ENCODE measurements at places on chromosomes 7 and 10.

DNA sequence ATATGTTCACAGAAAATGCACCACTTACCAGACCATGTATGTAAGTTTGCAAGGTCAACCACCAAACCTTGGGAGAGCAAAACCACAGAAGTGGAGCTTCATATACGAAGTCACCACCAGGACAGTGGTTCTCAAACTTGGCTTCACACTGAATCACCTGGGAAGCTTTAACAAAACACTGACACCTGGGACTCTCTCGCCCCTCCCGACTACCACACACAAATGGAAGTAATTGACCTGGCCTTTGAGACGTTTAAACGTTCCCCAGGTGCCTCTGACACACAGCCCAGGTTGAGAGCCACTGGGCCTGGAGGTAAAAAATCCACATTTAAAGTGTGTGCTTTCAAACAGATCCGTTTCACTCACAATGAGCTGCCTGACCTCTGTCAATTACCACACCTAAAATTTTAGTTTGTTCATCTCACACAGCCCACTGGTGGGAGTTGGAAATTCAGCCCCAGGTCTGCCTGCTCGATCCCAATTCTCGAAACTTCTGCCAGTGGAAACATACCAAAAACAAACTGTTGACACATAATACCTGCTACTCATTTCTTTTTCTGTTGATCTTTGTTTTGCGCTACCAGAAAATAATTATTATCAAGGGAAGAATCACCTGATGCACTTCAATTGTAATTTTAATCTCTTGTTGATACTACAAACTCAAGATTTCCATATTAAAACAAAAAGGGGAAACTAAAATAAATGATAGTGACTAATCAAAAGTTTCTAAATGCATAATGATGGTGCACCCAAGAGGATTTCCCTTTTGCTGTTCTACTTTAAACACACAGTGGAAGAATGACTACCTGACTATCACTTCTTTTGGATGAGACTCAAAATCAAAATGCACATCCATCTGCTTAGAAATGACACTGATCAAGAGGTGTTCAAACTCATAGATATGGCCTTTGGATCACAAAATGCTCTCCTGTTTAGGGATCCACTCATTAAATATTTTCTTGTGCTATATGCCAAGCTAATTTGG is 26.6 kb downstream of the CDNF start:
- DNase-seq = no peak

DNA sequence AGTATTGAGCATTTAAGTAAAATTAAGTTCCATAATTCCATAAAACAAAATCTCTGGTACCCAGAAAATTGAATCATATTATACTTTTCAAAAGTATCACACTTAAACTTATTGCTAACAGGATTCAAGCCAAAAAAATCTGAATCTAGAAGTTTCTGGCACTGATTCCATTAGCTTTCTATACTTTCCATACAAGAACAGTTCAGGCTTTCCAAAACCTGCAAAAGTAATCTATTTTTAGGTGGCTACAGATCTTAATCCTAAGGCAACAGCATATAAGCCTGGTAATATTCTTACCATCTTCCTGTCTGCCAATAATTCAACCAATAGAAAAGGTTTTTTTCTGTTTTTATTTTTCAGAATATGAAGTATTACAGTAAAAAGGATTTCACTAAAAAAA is 185.0 kb downstream of the CRPPA start:
- DNase-seq = no peak

DNA sequence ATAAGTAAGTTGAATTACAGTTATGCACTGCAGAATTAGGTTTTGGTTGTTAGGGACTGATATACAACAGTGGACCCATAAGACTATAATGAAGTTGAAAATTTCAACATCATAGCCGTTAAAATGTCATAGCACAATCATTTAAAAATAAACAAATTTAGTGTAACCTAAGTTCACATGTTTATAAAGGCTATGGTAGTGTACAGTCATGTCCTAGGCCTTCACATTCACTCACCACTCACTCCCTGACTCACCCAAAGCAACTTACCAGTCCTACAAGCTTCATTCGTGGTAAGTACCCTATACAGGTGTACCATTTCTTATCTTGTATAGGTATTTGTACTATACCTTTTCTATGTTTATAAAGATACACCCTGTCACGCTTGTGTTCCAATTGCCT is 113.7 kb downstream of the RAB11FIP2 start:
- no peak for DNase-seq

- no peak for DNase-seq
These were observed 10.0 kb downstream of the LOXL4 start for GRCh38 chr10:98257961-98258360.

DNA sequence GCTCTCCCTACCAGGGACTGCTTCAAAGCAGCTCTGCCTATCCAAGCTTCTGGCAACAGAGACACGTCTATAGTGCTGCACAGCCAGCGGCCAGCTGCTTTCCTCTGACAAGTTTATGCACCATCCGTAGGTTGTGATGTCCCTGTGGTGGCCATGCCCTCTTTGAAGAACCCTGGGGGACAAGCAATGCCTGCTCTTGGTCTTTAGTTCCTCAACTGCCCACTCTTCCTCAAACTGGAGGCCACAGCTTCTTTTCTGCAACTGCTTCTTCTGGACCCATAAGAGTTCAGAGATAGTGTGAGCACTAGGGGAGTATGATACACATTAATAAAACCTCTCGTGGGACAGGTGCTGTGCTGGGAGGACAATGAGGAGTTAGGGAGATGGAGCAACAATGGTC is 164.9 kb downstream of the ELMO1 start:
- DNase-seq = no peak

GRCh38 chr10:49252313-49253034 is 46.5 kb upstream of the C10orf71 start:
- no peak for DNase-seq

DNA sequence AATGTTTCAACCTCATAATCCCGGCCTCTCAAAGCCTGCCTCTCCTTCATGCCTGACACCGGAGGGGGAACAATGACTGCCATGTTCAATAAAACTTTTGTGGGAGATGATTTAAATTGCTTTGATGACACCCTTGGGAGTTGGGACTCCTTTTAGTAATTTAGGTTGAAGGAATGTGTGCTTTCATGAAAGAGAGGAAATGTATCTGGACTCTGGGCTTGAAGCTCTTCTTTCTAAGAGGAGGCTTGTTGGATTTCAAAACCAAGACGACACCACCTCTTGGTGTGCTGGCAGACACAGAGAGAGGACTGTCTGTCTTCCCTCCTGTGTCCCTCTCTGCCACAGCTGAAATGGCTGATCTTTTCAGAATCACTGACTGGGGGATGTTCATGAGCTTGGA is 168.1 kb downstream of the GALNT17 start:
- no peak for DNase-seq

GRCh38 chr7:43768887-43769272 is 10.4 kb downstream of the BLVRA start:
- no peak for DNase-seq

- no peak for DNase-seq
These were observed 21.7 kb downstream of the HIBADH start for GRCh38 chr7:27640884-27641574.

GRCh38 chr7:130887182-130887956 is 153.4 kb upstream of the KLF14 start:
- no peak for DNase-seq

DNA sequence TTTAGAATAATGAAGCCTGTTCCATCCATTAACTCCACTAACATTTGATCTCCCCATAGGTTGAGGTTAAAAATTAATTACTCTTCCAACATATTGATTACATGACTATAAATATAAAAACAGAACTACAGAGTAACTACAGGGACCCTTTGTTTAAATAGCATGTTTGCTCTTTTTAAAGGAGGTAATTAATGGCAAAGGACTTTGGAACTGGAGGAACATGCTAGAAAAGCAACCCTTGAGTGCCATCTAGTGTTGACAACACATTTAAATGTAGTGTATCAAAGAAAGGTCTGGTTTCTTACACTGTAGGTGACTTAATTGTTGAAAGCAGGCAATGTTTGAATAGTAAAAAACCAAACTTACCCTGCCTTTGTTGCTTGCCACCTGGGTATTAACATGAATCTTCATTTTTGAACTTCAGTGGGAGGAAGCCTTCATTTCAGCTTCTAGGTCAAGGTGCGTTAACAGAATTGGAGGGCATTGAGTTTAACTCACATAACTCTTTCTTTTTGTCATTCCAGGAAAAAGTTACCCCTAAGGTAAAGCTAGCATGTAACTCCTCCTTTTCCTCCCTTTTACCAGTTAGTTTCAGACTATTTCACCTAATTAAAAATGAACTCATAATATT is 52.6 kb upstream of the CAPZA2 start:
- peak; percentile 36 for DNase-seq

- DNase-seq = peak; percentile 69
These were observed 55.8 kb upstream of the MRLN start for GRCh38 chr10:59808896-59809643.

DNA sequence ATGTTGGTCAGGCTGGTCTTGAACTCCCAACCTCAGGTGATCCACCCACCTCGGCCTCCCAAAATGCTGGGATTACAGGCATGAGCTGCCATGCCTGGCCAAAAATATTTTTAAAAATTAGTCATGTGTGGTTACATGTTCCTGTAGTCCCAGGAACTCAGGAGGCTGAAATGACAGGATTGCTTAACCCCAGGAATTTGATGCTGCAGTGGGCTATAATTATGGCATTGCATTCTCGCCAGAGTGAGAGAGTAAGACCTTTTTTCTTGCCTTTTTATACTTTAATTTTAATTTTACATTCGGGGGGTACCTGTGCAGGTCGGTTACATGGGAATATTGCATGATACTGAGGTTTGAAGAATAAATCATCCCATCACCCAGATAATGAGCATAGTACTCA is 86.6 kb upstream of the ZNF92 start:
- no peak for DNase-seq

DNA sequence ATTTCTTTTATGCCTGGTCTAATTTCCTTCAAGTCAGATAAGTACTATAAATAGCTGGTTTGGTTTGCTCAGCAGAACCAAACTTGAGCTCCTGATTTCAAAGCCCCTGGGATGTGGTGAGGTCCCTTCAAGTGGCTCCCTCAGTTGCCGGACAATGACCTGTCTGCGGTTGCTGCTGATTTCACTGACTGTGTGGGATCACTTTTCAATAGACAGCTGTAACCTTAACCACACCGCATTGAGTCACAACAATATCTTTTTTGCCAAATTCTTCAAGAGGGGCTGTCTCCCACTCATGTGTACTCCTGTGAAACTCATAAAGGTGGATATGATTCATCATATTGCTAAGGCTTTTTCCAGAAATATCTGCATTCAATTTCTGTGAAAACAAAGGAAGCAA is 23.1 kb upstream of the ITGA8 start:
- no peak for DNase-seq

DNA sequence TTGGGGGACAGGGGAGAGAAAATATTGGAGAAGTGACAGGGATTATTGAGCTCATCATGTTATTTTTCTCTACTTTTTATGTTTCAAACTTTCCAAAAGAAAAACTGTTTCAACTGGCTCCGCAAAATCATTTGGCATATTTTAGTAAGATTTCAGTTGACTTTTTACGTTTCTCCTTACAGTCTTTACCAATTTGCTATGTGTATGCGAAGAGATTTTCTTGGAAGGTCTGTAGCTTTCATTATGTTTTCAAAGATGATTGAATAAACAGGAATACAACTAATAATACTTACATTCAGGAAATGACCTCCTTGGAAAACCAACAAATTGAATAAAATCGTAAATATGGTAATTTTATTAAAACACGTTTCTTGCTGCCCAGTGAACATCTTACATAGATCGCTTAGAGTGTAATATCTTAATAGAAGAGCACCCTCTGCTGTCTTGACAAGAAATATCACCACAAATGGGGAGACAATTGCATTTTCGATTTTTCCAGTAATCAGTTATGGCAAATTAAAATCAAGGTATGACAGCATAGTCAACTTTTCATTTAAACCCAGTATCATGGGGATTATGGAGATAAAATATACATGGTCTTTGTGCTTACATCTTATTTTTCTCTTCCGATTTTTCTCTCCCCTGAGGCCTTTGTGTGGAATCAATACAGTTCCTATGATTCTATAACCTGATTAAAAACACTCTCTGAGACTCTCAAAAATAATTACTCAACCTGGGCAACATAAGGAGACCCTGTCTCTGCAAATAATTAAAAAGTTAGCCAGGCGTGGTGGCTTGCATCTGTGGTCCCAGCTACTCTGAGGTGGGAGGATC is 43.1 kb downstream of the MBL2 start:
- DNase-seq = peak; percentile 56

- DNase-seq = no peak
These were observed 93.7 kb downstream of the WDFY4 start for GRCh38 chr10:48778193-48778857.

GRCh38 chr7:150322833-150323681 is at the start of the genes ACTR3C and LRRC61:
ACTR3C (minus strand) TSS chr7:150323545; CDS start chr7:150295296, 28,249 bp downstream.
LRRC61 (plus strand) TSS chr7:150323355; CDS start chr7:150336862, 13,507 bp downstream.
- DNase-seq = peak; percentile 79

DNA sequence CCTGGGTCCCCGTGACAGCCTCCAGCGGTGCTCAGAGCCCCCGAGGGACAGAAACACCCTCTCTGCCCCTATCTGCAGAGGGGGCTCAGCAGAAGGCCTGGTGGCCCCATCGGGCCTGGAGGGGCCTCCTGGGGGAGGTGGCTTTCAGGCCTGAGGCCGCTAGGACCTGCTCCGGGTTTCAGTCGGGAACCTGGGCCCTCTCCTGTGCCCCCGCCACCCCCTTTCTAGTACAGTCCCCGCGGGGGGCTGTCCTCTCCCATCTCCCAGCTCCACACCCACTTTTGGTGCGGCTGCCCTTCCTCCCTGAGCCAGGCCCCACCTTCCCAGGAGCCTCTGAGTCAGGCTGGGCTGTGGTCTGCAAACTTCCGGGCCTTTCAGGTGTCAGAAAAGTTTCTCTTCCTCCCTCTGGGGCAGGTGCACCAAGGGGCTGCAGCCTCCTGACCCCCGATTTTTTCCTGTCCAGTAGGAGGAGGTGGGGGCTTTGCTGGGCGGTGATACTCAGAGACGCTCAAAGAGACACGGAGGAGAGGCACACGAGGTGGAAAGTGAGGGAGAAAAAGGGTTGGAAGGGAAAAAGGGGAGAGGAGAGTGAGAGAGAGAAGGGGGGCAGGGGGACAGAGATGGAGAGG is 692 bp downstream of the CARD11 start:
- DNase-seq = no peak

GRCh38 chr10:63294781-63295180 is 161.7 kb downstream of the NRBF2 start:
- no peak for DNase-seq

DNA sequence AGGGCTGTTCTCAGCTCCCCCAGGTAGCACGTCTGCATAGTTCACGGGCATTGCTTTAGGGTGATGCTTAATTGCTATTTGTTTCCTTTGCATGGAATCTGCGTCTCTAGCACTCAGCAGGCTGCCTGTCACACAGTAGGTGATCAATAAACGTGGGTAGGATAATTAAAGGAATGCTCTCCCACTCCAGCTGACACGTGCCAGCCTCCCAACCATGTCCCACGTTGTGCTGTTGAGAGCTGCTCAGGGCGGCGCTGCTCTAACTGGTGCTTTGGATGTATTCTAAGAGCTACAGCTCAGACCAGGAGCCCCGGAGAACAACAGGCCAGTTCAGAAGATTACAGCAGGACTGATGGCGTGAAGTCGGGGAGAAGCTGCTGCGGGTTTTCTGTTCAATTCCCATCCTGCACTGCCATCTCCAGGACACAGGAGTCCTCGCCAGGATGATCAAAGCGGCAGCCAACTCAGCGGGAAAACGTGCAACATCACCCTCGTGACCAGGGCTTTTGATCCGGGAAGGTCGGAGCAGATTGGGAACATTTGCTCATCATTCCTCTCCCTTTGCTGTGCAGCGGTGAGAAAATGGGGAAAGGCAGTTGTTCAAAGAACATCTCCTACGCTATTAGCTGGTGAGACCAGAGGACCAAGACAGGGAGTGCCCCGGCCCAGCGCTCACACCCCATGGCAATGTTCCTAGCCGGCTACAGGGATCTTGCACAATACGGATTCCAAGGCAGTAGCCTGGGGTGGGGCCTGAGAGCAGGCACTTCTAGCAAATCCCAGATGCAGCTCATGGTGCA is 50.5 kb upstream of the FOXK1 start:
- DNase-seq = peak; percentile 75

All from HEK293T (cell line).